ENCODE measurements at places on chromosomes 12 and 14.

DNA sequence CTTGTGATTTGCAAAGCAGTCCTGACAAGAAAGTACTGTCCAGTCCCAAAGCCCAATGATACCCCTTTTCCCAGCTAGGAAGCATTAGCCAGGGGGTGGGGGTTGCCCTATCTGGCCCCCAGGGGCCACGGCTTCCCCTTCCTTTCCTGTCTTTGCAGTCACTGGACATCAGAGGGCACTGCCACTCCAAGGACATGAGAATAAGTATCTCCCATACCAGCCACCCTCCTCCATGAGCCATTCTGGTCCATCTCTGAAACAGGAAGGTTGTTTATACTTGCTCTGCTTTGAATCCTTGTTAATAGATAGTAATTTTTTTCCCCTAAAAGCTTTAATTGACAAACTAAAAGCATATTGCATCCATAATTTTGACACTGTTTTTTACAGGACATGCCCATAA, 29.7 kb downstream of the RBM19 start:
- no peak for DNase-seq

DNA sequence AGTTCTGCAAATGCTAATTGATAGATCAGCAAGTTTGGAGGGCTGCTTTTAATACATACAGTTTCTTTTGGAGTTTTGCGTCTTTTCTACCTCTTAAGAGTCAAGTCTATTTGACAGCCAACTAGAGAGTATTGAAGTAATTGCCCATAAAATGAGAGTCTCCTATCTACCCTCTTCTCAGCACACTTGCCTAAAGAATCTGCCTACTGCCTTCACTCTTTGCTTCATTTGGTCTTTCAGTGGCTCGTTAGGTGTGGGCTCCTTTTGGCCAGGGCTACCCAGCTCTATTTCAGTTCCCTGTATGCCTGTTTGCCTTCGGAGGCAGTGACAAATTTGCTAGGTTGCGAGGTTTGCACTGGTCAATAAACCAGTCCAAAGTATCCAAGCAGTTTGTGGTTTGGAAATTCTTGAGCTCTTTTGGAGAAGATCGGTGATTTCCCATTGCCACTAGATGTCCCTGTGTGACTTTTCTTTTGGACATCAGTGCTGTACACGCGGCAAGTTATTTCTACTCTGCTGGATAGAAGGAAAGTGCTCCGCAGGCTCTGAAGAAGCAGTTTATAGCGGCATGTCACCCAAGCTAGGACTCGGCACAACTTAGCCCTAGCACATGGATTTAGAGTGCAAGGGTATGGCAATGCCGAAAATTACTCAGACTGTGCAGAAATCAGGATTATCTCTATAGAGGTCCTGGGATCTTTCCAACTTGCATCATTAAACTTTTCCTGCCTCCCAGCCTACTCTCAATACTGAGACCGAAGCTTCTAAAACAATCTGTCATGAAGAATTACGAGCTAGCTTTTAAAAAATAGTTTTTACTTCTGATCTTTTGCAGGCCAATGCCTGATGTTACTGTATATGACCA, 38.6 kb downstream of the MGST1 start:
- no peak for DNase-seq

DNA sequence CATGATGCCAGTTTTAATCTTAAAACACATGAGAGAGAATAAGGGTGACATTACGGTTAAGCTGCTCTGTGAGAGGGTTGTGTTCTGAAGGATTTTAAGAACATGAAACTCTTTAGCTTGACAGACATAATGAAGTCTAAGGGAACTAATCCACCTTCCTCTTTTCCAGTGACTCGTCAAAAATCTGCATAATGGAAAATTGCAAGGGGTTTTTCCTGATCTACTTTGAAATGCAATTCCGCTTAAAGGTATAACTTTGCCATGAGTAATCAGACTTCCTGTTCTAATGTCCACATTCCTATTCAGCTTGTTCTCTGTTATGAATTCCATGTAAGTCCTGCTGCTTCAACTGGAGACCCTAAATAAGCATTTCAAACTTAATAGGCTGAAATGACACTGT, at the start of gene ZNF705A:
ZNF705A (plus strand) TSS at position 171 of the 400 bp plus-strand sequence. CDS start 15,611 bp downstream, outside the sequence.
- DNase-seq, result no peak

GRCh38 chr12:47356129-47356700, 276.5 kb upstream of the AMIGO2 start:
- DNase-seq, result no peak

GRCh38 chr12:108325549-108325948, 13.6 kb downstream of the CMKLR1 start:
- DNase-seq, result no peak

- DNase-seq, result no peak
Measured at GRCh38 chr14:65819569-65819968, 407.0 kb downstream of the FUT8 start.

GRCh38 chr12:68962877-68963855, 30.2 kb upstream of the CPM start:
- DNase-seq, result no peak

DNA sequence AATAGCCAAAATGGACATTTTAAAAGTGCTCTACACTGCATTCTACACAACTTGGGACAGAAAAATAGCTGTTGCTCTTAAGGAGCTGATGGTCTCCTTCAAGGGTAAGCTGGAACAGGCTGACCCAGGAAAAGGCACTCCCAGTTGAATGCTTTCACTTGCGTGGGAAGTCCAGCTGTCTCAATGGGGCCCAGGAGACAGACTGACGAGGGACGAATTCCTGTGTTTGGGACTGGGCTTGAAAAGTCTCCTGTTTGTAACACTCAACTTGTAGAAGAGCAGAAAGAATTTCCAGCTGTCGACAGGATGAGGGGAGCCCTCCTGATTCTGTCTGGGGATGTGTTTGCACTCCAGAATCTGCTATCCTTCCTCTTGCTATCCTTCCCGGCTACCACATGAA, 180.8 kb downstream of the ZFP36L1 start:
- DNase-seq, result no peak

- DNase-seq, result no peak
Measured at GRCh38 chr12:51076236-51076930, 7.0 kb downstream of the CSRNP2 start.

- no peak for DNase-seq
Measured at GRCh38 chr14:41072776-41073175, 533.9 kb upstream of the LRFN5 start.

DNA sequence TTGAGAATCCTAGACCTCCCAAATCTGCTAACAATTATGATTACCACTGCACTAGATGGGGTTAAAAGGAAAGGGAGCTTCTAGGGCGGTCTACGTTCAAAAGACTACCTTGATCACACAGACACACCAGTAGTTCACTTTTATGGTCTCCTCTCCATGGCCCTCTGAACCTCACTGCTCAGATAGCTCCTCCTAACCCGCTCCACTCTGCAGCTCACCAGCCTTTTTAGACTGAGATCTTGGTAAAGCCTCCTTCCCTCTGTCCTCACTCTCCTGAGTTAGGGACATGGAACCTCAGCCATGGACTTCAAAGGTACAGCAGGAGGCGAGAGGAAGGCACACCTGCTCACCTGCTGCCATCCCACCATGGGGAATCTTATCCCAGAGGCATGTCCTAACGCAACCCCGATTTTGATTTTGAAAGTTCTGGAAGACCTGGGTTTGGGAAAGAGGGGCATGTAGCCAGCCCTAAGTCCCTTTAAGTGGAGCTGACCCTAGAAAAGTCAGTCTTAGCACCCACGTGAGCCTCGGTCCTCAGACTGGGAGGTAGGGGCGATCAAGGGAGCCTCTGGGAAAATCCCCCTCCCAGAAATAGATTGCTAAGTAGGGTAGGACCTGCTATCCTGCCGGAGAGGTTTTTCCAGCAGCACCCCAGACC, 1.3 kb downstream of the ZNF219 start:
- no peak for DNase-seq

DNA sequence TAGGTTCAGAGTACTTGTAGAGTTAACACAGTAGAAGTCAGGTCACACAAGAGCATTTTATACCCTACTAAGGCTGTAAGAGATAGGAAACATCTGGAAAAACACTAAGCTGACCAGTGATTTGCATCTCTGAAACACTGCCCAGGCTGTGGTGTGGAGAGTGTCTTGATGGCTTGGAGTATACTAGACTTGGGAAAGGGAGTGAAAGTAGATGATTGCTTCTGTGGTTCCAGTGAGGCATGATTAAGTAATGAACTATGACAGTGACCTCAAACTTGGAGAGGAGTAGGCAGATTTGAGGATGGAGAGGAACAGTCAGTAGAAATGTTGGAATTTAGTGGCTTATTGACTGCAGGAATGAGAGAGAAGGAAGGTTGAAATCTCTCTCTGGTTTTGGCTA, 201.2 kb downstream of the FLRT2 start:
- DNase-seq, result no peak

DNA sequence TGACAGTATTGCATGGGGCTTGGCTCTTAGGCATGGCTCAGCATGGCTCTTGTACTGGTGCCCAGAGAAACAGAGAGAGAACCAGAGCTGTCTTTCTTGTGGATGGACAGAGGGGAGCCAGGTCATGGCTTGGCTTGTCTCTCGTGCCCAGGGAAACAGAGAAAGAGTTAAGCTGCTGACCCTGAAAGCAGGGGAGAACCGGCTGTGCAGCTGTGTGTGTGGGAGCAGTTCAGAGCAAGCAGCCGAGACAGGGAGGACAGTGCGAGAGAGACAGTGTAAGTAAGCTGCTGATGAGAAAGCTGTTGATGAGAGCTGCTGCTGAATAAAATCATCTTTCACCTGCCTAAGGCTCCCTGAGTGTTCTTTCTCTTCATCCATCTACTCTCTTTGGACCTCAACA, 61.3 kb upstream of the DDHD1 start:
- DNase-seq, result no peak

GRCh38 chr12:67794161-67794560, 145.6 kb downstream of the DYRK2 start:
- no peak for DNase-seq

DNA sequence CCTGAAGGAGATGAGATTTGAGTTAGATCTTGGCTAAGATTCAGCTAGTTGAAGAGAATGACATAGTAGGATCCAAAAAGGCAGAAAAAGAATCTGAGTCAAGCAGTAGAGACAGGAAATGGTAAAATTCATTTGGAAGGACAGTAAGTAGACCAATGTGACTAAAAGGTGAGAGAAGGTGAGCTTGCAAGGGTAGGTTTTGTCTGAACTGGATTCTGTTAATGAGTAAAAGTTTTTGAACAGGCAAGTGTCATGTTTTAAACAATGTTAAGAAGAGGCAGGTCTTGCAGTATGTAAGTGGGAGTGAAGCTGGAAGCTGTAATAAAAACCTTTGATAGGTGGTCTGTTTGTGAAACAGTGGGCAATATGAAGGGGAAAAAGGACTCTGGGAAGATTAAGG, 58.6 kb downstream of the ACSS3 start:
- DNase-seq, result no peak

DNA sequence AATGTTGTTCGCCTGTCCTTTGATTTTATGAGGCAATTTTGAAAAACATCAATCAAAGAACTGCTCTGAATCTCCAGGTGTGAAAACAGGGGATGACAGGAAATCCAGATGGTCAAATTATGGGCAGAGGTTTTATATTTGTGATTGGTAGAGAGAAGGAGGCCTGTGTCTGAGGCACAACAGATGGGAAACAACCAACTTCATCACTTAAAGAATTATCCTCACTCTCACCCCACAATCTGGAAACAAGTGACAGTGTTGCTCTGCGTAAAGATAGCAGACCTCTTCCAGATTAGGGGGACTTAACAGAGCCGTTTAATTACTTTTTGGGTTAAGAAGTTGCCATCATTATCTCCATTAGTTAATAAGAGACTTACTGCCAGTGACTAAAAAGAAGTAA, 64.1 kb upstream of the EGLN3 start:
- no peak for DNase-seq

GRCh38 chr12:113095405-113095804, 38.9 kb downstream of the DTX1 start:
- DNase-seq, result no peak

DNA sequence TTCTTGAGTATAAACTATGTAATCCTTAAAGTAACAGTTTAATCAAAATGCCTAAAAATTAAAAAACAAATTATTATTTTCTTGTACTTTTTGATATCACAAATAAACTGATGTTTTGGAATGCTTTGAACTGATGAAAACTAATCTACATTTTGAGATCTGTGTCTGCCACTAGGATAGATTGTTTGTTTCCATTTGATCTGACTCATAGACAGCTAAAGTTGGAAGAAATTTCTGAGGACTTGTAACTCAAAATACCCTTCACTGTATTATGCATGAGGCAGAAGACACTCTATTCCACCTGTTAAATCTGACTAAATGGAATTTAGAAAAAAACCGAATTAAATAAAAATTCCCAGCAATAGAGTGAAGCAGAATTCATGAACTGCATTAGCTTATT, 1400.0 kb upstream of the FLRT2 start:
- DNase-seq, result no peak

- DNase-seq, result peak; percentile 71
Measured at GRCh38 chr12:108129017-108129812, at the start of gene WSCD2. Gene WSCD2 (plus strand): TSS chr12:108129288. CDS start chr12:108195833, 66,545 bp downstream.

Data from left forelimb (tissue), 1 donor.